Stimulated activated CD4-positive, alpha-beta T cell treated with anti-CD3 and anti-CD28 coated beads, TNF-alpha, amount 100 ng/mL, for 4 hours (primary cell): ENCODE measurements at places on chromosomes 3 and 15.

DNA sequence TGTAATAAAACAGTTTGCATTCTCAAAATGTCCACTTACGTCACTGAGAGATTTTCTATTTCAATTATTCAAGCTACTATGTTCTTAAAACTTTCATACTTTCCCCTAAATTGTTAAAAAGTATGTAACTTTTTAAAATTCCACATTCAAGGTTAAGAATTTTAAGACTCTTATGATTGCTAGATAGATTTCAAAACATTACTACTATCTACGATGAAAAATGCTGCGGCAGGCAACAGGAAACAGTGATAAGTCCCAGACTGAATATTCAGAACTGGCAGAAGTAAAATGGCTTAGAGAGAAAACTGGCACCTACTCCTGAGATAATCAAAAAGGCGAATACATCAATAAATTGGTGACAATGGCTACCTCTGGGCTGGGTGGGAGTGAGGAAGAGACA, 16.2 kb downstream of the ATP13A3 start:
- DNase-seq, result no peak

DNA sequence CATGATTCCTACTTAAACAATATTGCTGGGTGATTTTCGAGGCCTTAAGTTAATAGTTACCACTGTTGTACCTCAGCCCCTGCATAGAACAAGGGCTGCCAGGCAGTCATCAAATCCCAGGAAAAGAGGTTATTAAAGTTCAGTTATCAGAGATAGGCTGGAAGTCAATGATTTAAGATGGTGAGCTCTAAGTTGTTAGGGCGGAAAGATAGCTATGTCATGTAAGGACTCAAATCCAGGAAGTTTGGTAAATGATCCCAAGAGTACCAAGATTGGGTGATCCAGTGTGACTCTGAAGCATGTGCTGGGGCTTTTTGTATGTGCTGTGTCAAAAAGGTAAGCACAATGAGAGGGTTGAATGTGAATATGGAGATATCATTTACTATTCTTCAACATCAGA, 287.9 kb downstream of the NLGN1 start:
- no peak for DNase-seq

DNA sequence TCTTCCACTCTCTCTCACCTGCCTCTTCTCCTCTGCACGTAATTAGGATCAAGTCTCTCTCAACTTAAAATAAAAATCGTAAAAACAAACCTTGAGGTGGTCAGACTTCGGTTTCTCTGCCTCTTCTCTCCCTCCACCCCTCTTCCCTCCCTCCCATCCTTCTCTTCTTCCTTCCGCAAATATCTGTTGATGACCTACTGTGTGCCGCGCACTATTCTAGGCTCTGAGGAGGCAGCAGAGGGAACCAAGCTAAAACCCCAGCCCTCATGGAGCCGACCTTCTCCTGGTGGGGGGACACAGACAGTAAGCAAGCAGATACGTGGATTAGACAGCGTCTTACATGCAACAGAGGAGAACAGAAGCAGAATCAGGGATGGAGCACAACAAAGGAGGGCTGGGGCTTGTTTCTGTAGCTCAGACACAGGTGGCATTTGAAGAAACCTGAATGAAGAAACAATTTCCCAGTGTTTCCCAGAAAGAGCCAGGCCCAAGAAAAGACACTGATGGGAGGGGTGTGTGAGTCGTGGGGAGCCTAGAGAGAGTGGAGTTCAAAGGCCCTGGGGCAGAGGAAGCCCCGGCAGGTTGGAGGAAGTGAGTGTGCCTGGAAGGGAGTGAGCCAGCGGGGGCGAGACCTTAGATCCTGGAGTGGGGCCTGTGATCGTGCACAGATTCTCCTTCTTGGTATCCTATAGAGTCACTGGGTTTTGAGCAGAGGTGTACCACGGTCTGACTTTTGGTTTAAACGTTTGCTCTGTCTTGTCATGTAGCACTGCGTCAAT, 80.5 kb downstream of the TOP2B start:
- DNase-seq, result no peak

DNA sequence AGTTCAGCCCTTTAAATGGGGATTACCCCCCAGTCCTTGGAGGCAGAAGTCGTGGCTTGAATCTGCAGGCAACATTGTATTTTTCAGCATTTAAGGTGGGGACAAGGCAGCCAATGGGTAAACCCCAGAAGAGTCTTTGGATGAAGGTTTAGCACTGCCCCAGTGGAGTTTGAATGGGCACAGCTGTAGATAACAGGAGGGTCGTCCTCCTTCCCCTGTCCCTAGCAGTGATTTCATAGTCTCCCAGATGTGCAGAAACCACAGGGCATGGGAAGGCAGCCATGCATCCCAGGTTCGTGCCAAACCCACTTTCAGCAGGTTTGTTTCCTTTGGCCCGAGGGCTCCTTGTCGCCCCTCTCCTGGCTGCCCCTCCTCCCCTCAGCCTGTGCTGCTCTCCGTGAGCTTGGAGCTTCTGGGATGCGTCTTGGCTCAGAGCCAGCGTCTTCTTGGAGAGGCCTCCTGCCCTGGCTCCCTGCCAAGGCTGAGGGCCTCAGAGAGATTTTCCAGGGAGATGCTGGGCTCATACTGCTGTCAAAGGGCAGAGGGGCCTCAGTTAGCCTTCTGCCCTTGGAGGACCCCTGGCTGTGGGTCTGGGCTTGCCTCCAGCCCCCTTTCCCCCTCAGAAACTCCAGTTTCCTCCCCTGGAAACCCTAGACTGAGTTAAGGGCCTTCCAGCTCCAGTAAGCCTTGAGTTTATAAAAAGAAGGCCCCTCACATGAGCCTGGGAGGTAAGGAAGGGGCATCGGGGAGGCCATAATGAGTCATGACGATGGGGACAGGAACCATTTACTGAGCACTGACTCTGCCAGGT, 48.9 kb upstream of the POLG start:
- DNase-seq, result no peak

DNA sequence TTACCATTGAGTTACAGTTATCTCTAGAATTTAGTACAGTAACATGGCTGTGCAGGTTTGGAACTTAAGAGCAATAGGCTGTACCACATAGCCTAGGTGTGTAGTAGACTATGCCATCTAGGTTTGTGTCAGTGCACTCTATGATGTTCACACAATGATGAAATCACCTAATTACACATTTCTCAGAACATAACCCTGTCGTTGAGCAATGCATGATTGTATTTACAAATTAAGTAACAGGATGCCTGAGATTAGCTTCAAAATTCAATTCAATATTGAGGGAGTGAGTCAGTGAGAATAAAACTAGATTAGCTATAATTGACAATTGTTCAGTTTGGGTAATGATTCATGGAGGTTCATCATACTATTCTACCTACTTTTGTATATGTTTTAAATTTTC, 633.8 kb downstream of the IGSF11 start:
- DNase-seq, result no peak

DNA sequence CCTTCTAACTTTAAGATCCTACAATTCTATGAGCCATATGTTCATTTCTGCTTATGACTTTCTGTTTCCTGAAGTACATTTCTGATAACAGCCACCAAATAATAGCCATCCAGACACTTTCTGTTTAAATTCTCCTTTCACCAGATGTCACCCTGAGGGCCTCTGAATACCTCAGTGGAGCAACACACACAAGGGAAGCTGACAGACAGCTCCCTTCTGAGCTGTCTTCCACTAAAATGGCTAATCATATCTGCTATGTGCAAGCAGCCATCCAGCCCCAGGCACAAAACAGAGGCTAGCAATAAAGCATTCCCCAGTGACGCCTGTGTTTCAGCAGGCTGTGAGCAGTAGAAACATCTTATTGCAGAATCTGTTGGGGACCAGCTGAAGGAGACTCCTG, 666.6 kb upstream of the UBE2E2 start:
- DNase-seq, result no peak

DNA sequence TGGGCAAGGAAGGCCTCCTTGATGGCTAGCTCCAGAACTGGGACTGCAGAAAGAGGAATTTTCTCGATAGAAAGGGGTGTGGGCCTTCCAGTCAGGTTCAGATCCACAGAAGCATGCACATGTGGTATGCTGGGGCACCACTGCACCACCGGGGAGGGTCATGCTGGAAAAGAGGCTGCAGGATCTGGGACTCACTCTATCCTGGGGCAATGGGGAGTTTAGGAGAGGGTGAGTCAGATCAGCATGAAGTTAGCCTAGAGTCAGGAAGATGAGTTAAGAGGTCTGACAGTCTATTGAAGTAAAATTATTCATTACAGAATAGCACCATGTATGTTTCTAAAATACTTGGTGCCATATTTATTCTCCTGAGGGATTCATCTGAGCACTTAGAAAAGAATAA, 130.2 kb upstream of the TOPAZ1 start:
- DNase-seq, result no peak

GRCh38 chr3:38834110-38834509, 18.1 kb upstream of the SCN10A start:
- DNase-seq, result no peak

- DNase-seq, result no peak
These were observed 744 bp upstream of the ALDH1A2 start for GRCh38 chr15:58066042-58066867.

GRCh38 chr3:196889844-196890708, 22.4 kb downstream of the SENP5 start:
- no peak for DNase-seq

DNA sequence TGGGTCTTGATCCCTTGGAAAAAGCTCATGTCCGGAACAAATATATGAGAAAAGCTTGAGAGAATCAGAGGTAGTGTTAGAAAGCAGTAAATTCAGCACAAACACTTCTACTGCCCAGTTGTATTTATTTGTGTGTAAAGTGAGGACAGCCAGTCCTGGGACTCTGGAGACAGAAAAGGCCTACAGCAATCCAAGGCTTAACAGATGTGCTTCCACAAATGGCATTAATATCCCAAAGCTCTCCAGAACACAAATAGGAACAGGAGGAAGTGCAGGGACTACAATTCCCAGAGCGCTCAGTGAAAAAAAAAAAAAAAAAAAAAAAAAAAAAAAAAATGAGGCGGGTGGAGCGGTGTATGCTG, 390 bp upstream of the AP2M1 start:
- DNase-seq, result no peak

DNA sequence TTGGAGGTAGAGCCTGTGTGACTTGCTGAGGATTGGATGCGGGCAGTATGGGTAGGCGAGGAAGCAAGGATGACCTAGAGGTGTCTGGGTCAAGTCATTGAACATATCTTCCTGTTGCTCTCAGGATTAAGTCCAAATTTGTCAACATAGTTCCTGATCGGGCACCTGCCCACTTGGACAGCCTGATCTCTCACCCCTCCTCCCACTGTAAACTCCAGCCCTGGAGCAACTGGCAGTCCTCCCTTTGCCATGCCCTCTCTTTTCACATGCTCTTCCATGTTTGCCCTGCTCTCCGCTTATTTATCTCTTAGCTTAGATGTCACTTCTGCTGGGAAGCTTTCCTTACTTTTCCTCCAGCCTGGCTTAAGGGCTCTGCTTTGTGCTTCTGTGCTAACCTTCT, 47.6 kb upstream of the PPP4R2 start:
- no peak for DNase-seq

DNA sequence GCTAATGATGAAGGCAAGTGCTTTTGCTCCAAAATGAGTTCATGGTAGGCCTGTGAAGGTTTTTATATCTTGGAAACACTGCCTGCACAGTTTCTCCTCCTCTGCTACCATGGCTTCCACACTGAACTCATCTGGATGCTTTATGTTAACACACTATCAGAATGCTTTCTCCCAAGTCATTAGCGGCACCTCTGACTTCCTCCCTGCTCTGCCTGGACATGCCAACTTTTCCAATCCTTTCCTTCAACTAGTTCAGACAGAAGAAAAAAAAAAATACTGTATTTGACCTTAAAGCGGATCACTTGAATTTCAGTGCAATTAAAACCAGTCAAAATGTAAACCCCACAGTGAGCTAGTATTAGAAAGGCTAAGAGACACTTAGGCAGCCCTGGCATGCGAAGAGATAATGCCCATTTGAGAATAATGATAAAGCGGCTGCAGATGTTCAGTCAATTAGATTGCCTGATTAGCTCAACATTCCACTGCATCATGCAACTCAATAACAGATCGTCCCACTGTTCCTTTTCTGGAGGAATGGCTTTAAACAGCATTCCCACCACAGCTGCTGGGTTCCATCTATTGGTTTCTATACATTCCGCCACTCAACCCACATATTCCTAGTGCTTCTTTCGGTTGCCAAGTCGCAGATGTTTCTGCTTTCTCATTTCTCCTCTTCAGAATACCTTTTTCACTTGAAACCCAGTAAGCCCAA, 51.7 kb downstream of the CNTN3 start:
- DNase-seq, result no peak

DNA sequence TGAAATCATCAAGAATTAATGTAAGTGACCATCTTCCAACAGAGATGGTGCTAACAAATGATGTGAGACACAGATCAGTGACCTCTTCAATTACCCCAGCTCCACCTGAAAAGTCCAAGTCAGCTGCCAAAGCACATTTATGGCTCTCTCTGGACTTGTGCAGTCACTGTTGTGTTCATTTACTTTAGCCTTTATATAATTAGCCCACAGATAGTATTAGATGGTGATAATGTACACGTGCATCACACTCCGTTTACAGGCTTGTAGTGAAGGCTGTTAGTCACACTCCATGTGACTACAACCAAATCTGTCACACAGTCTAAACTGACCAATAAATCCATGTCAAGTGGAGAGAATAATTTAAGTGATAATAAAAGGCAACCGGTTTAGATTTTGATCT, 331.5 kb upstream of the IL12A start:
- no peak for DNase-seq

- no peak for DNase-seq
These were observed 7.0 kb downstream of the GABRA5 start for GRCh38 chr15:26873846-26874245.

DNA sequence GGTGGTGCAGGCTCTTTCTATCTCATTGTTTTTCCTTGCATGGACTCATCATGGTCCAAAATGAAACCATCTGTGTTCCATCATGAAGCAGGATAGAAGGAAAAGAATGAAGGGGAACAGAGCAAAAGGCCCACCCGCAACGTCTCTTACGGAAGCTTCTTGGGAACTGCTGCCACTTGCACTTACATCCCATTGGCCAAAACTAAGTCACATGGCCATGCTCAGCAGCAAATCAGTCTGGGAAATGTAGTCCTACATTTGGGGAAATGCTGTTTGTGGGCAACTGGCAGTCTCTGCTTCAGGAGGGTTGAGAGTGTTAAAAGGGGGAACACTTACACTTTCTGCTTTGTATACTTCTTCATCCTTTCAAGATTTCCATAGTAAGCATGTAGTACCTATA, 191.6 kb downstream of the SV2B start:
- no peak for DNase-seq
